ENCODE measurements at places on chromosomes 1 and 21.

- no peak for DNase-seq
Measured at GRCh38 chr1:15102646-15103045, 50.9 kb upstream of the TMEM51 start.

DNA sequence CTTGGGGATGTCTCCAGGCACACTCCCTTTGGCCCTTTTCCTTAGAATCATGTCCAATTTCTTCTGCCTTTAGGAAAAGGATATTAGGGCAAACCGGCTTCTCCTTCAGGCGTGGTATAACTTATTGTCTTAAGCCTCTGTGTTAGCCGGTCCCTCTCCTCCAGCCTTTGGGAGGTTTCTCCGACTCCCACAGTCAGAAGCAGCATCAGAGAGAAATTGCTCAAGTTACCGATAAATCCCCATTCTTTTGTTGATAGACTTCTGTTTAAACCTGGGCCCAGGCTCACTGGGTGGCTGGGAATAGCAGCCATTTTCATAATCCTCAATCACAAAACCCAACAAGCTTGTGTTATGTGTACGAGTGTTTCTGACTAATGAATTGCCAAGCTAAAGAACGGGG, 85.4 kb upstream of the KAZN start:
- DNase-seq = no peak

DNA sequence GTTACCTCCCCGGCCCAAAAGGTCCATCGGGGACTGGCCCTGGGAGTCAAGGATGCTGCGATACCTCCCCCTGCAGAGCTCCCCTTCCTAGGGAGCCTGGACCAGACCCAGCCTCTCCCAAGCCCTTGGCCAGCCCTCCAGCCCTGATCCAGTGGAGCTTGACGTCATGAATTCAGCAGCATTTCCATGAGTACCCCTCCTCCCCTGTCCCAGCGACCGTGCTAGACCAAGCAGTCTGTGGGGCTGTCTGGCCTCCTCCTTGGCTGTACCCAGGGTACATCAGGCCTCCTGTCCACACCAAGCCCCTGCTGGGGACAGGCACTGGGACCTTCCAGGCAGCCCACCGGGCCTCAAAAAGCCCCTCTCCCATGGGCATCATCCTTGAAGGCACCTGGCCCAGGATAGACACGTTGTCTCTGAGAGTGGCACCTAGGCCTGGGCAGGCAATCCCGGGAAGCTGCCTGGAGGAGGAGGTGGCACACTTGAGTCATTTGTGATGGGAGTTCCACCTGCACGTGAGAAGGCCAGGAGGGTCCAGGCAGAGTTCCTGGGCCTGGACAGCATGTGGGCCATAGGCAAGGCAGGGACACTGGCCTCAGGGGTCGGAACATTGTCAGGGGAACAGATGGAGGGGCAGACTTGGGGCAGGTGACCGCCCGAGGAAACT, 46.4 kb downstream of the WNT9A start:
- no peak for DNase-seq

DNA sequence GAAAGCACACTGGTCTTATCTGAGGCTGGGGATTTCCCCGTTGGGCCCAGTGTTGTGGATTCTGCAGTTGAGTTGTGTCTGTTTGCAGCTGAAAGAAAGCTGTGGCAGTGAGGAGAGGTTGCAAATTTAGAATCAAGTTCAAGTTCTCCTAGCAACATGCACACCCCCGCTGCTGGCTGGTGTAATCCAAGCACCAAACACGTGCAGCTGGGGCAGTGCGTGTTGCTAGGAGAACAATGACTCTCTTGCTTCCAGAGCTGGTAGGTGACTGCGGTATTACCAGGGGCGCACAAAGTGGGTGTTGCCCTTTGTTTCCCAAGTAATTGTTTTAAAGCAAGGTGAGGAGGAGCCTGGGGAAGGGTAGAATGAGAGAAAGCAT, 91.5 kb downstream of the IER5 start:
- DNase-seq = peak; percentile 79

GRCh38 chr1:226553924-226554282, 5.3 kb downstream of the STUM start:
- no peak for DNase-seq

GRCh38 chr1:180182643-180183311, 28.1 kb downstream of the QSOX1 start:
- no peak for DNase-seq

DNA sequence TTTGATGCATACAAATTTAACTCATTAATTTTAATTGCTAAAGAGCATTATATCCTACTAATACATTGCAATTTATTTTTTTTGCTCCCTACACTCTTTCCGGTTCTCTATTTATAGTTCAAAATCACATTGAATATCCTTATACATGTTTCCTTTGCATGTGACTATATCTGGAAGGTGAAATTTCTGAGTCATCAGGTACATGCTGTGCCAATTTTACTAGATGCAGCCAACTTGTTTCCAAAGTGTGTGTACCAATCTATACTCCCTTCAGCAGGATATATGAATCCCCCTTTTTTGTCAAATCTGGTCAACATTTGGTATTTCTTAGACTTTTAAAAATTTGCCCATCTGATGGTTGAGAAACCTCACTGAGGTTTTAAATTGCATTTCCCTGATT, 602.9 kb upstream of the CAMK1G start:
- DNase-seq = peak; percentile 4

GRCh38 chr21:16912075-16912474, 600.8 kb upstream of the CXADR start:
- peak; percentile 66 for DNase-seq

DNA sequence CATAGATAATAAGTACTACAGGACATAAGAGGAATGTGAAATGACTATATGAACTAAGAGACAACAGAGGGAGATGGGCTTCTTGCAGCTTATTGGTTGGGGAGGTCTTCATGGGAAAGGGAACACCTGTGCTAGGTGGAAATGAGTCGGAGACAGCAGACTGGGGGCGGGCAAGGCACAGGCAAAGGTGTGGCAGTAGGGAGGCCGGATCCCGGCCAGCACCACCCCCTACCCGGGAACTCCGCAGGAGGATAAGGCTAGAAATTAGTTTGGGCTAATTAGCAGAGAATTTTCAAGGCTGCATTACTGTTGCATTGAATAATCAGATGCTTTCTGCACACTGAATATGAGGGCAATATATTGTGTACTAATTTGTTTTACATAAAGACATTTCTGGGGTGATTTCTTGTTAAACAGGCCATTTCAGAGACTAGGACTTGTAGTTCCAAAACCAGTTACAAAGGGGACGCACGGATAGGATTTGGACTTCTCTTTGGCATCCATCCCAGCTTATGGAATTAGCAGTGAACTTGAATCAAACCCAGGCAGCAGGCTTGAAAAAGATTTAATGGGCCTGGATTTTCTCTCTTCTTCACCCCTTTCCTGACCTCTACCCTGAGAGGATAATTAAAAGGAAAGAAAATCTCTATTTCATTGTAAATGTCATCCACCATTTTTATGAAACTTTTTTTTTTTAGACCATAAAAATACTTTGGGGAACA, 2.2 kb upstream of the HUNK start:
- no peak for DNase-seq

- peak; percentile 27 for DNase-seq
Measured at GRCh38 chr1:239547987-239548386, 161.6 kb downstream of the CHRM3 start.

- DNase-seq = peak; percentile 64
Measured at GRCh38 chr1:17861685-17862084, 106.6 kb downstream of the ACTL8 start.

GRCh38 chr21:38997051-38997842, 186.0 kb downstream of the PSMG1 start:
- DNase-seq = no peak

DNA sequence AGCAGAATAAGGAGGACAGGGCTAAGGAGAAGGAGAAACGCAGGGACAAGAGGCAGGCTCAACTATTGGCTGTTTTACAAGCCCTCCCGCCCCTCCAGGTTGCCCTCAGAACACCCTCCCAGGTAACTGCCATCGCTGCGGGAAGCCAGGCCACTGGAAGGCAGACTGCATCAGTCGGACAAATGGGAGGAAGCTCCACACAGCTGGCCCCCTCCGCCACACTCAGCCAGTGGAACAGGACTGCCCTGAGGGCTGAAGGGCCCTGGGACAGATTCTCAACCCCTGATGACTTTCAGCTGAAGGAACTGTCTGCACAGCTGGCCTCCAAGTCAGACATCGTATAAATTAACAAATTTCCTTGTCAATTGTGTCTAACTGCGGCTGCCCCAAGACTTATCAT, 21.8 kb downstream of the LRRC3 start:
- DNase-seq = no peak

DNA sequence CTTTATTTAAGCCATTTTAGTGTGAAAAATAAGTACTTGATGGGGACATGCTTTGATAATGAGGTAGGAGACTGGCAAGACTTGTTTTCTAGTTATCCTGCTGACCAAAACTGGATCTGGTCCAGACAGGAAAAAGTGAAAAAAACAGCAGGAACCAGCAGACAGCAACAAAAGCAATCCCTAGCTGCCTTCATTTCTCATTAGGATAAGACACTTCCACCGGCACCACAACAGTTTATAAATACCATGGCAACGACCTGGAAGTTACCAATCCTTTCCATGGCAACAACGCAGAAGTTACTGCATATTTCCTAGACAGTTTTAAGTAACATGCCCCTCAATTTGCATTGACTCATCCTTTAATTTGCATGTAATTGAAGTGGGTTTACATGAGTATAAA, 993.8 kb upstream of the NCAM2 start:
- DNase-seq = no peak

- DNase-seq = no peak
Measured at GRCh38 chr1:221706876-221707582, 34.9 kb downstream of the DUSP10 start.

DNA sequence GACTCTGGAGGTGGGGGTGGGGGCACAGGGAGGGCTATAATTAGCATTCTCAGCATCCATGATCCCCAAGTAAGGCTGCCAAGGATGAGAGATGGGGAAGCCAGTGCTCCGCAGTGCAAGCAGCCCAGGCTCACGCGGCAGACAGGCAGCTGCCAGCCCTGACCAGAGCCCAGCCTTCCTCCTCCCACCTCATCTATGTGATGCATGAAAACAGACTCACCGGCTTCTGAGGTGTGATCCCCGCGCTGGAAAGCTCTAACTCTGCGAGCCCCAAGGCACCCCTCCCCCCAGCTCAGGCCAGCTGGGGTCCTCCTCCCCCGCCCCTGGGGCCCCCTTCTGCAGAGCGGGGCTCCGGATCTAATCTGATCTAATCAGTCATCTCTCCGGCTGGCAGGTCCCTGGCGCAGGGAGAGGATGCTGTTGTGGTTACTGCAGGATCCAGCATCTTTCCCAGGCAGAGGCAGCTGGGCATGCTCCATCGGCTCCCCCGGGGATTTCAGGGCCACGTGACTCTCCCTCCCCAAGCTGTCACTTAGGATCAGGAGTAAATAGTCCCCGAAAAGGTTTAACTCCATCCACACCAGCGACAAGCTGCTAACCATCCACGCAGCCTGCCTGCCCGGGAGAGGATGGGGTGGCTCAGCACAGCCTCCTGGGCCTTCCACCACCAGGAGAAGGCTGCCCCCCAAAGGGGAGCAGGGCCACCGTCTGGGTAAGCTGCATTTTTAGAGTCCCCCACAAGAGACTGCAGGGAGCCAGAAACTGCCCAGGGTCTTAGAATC, at the start of gene PLEKHA6:
Gene PLEKHA6 (minus strand): TSS at position 456 of the 782 bp plus-strand sequence. CDS start 86,202 bp downstream, outside the sequence.
- peak; percentile 54 for DNase-seq

DNA sequence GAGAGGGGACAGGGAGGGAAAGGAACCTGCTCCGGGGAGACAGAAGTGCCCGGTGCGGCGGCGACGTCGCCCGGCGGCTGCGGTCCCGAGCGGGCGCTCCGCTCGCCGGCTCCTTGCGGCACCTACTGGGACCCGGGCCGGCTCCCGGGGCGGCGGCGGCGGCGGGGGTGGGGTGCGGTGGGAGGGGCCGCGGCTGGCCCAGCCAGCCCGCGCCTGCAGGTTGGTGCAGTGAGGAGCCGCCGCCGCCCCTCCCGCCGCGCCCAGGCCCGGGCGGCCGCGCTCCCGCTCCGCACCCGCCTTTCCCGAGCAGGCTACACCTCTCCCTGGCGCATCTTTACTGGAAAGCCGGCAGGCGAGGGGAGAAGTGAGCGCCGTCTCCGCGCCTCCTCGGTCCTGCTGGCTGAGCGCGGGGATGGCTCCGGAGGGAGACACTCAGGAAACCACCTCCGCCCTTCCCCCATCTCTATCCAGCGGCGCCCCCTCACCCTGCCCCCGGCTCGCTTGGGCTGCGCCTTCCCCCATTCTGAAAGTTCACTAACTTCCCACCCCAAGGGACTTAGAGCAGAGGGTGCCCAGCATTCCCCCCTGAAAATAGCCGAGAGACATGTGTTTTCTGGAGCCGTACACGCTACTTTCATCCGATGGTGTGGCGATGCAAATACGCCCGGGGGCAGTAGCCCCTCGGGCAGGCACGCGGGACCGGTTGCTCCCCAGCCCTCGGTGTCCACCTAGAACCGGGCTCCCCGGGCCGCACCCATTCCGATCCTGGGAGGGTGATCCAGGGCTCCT, at the start of gene PLD5:
Gene PLD5 (minus strand): TSS at position 127 of the 789 bp plus-strand sequence.
- DNase-seq = peak; percentile 3

DNA sequence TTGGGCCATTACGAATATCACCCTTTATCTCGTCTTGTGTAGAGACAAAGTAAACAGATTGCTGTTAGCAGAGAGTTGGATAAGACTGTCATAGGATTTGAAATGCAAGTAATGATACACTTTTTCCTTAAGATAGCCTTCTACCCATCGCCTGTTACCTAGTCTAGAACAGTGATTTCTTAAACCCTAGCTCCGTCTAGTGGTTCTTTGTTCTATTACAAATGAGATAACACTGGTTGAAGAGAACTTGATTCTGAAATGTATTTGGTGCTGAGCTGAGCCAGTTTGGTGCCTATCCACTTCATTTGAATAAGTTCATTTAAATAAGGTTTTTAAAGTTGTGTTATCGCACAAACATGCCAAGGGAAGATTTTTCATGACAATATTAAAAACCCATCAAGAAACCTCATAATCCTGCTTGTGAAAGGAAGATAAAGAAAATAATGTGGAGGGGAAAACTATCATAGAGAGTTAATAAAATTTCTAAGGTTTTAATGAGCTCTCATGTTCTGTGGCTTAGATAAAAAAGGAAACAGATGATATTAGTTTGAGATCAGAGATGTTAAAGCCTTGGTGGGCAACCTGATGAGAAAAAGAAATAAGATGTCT, 1.5 kb upstream of the KCNH1 start:
- peak; percentile 58 for DNase-seq

DNA sequence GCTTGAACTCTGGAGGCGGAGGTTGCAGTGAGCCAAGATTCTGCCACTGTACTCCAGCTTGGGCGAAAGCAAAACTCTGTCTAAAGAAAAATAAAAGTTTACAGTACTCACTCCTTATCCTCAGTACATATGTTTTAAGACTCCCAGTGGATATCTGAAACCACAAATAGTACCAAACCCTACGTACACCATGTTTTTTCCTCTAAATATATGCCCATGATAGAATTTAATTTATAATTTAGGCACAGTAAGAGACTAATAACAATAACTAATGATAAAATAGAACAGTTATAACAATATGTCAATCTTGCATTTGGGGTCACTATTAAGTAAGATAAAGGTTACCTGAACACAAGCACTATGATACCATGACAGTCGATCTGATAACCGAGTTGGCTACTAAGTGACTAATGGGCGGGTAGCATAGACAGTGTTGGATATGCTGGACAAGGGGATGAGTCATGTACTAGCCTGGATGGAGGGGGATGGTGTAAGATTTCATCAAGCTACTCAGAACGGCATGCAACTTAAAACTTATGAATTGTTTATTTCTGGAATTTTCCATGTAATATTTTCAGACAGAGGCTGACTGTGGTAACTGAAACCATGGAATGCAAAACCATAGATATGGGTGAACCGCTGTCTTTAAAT, 43.7 kb downstream of the ST7L start:
- peak; percentile 99 for DNase-seq

- peak; percentile 26 for DNase-seq
Measured at GRCh38 chr1:99441299-99442095, 177.2 kb downstream of the PLPPR4 start.

Measured in iris pigment epithelial cell (primary cell).